ENCODE measurements at places on chromosomes 11 and 22.
A peak's percentile ranks its signal among the peaks of the same experiment; 100 is the strongest.

GRCh38 chr11:70467201-70468085 lies 69.1 kb downstream of the CTTN start:
- DNase-seq = no peak

DNA sequence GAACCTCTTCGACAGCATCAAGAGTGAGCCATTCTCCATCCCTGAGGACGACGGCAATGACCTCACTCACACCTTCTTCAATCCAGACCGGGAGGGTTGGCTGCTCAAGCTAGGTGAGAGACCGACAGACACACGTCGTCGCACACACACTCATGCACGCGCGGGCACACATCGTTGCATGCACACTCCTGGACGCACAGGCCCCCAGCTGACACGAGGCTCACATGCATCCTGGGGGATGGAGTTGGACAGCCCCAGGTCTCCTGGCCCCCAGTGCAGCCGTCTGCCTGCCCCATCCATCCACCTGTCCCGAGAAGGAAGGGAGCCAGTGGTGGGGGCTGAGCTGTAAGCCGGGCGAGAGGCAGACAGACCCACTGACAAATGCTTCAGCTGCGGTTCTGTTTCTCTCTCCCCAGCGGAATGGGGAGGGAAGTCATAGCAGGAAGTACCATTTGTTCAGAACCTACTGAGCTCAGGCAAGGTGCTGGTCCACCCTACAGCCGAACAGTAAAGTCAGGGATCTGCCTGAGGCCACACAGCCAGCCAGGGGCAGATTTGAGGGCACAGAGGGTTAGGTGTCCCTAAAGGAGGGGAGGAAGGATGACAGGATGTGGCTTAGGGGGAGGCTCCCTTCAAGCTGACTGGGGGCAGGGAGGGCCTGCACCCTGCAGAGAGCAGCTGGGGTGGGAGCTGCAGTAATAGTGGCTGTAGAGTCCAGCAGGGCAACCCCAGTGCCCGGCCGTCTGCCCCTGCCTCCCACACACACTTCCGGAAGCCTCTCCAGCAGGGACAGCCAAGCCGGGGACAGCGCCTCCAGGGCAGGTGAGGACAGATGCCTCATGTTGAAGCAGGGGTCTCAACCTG lies 27.1 kb downstream of the CYTH4 start:
- DNase-seq = peak; percentile 60

DNA sequence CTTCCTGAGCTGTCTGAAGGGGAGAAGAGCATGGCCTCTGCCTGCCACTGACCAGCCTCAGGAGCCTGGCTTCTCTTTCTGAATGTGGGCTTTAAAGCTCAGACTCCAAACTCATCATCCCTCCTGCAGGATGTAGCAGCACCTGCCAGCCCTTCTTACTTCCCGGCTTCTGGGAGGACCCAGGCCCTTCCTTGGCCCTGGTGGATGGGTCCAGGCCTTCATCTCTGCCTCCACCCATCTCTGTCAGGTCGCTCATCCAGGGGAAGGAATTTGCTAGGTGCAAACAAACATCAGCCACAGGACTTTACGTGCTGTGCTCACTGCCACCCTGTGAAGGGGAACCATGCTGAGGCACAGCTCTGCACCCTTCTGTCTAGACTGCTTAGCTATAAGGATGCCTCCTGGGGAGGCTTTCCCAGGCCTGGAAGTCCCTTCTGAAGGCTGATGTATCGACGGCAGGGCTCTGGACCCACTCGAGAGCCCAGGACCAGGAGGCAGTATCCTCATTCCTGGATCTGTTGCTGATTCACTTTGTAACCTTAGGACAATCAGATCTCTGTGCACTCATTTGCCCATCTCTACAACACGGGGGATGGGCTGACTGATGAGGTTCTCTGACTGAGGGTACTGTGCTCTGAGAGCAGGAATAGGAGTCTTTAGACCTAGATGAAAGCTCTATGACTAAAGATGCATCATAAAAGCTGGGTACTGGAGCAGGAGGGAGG lies 30.9 kb downstream of the USP35 start:
- no peak for DNase-seq

- DNase-seq = no peak
These were observed 4.1 kb upstream of the NR1H3 start for GRCh38 chr11:47253660-47254059.

- DNase-seq = no peak
These were observed 11.9 kb downstream of the LMO1 start for GRCh38 chr11:8251616-8252295.

All from activated gamma-delta T cell treated with Interleukin-2 at 50 U/mL for 16 hours (primary cell).